Substantia nigra (tissue), 51 donors: ENCODE measurements at places on chromosomes 3 and 15.

DNA sequence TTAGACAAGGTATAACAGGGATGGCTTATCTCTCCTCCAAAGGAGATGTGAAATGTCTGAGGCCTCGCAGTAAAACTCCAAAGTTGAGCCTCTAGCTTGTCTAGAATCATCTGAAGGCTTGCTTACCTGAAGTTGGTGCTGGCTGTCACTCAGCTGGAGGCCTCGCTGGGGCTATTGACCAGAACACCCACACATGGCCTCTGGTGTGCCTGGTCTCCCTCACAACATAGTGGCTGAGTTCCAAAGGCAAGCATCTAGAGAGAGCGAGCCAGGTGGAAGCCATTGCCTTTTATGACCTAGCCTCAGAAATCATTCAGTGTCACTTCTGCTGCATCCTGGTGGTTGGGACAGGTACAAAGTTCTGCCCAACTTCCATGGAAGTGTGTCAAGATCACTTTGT is 17.4 kb upstream of the RNU6-1 start:
- no peak for DNase-seq

- DNase-seq: no peak
Observed at GRCh38 chr3:69425249-69425648, 39.4 kb upstream of the FRMD4B start.

GRCh38 chr3:123740391-123740822 is 143.7 kb downstream of the MYLK start:
- DNase-seq: no peak

GRCh38 chr3:170565495-170565894 is 20.4 kb downstream of the SLC7A14 start:
- DNase-seq: no peak

DNA sequence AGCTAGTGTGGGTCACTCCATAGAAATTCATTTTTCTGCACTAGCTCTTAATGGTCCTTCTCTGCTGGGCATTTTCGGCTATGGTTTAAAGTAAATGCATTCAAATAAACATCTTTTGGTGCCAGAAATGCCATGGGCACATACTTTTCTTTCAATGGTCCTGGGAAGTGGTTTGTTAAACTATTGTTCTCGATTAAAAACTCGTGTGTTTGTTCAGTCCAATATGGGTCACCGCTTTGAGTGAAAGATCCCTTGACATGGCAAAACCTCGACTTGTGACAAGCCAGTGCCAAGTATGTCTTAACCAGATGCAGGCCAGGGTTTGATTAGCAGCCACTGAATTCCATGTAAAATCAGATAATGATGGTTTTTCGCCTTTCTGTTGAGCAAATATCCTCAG is 331.9 kb upstream of the WNT5A start:
- DNase-seq: no peak

- no peak for DNase-seq
Observed at GRCh38 chr3:186096290-186096689, 12.6 kb downstream of the ETV5 start.

DNA sequence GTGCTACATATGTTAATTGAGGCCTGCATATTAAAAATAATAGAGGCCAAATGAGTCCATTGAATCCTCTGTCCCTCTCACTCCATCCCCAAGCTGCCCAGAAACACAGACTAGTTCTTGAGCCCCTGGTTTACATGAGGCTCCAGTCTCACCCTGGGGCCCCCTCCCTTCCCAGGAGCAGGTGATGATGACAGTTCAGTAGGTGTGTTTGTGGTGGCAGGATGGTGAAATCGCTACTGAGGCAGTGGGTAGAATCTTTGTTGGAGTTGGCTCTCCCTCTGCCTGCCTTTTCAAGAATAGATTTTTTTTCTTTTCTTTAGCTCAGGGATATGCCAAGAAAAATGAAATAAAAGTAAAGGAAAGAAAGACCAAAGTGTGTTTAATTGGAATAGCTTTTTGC is 288.7 kb downstream of the EPHB1 start:
- DNase-seq: no peak

GRCh38 chr3:72337480-72337855 is 510.8 kb downstream of the SHQ1 start:
- no peak for DNase-seq

- DNase-seq: no peak
Observed at GRCh38 chr15:69748131-69748530, 295.5 kb downstream of the RPLP1 start.

DNA sequence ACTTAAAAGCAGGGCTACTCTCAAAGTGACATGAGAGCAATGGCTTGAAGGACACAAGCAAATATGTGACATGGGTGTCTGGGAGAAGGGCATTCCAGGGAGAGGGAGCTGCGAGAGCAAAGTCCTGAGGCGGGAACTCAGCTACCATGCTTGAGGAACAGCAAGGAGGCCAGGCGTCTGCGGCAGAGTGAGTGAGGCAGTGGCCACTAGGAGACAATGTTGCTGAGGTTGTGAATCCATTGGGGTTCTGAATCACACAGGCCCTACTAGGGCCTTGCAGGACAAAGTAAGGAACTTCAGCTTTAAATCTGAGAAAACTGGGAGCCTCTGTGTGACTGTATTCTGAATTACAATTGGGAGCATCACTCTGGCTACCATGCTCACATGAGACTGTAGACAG is 94.1 kb upstream of the PRICKLE2 start:
- DNase-seq: no peak

- DNase-seq: no peak
Observed at GRCh38 chr3:186551387-186551786, 7.2 kb upstream of the CRYGS start.
